ENCODE measurements at places on chromosomes 16 and 17. TPM values are rescaled to one million over a fixed set of nuclear protein-coding genes. Genes with fewer than 3 reads are reported as not detected.

- DNase-seq = no peak
These were observed 37.8 kb downstream of the YWHAE start for GRCh38 chr17:1362065-1362848.

DNA sequence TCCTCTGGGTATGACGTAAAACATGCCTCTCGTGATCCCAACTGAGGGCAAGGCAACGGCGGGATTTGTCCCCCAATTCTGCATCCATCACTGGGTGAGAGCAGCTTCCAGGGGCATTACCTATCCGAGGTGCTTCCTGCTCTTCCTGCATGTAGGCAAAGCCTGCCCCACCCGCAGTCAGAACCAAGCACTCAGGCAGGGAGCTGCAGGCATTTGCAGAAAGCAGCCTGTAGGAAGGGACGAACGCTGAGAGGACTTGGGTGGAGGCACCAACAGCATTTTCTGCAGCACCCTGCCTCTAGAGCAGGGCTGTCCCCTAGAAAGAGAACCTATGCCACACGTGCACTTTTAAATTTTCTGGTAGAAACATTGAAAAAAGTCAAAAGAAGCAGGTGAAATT lies 5.5 kb downstream of the BCO1 start:
- DNase-seq = no peak

DNA sequence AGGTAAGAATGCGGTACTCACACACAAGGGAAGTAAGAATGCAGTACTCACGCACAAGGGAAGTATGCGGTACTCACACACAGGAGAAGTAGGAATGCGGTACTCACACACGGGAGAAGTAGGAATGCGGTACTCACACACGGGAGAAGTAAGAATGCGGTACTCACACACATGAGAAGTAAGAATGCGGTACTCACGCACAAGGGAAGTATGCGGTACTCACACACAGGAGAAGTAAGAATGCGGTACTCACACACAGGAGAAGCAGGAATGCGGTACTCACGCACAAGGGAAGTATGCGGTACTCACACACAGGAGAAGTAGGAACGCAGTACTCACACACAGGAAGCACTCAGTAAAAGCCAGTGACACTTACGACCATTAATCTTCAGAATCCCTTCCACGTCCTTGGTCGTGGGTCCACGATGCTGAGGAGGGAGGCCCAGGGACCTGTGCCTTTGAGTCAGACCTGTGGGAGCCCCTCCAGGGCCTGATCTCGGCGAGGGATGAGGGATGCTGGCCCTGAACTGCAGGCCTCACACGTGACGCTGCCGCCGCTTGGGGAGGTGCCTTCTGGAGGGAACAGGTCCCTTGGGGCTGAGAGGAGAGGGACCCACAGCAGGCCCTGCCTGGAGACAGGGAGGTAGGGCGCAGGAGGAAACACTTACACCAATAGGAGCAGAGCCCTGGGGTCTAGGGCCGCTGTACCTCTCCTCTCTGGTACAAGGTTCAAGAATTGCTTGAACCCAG lies 20.2 kb downstream of the ABR start:
- DNase-seq = no peak

- DNase-seq = no peak
These were observed 13.3 kb downstream of the SLC16A3 start for GRCh38 chr17:82241926-82242697.

DNA sequence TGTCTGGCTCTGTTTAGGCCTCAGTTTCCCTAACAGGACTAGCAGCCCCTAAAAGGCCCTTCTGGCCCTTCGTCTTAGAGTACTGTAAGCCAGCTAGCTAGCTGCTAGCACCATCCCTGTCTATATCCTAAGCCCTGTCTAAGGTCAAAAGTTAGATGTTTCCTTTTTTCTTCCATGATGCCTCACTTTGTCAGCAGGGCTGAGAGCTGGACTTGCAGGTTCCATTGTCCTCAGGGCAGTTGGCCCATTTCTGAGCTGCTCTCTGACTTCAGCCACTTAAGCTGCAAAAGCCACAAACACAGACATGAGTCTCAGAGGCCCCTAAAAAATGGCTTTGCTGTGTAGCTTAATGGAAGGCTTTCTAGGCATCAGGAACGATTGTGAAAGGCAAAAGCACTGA lies 187.7 kb downstream of the CBLN1 start:
- no peak for DNase-seq

DNA sequence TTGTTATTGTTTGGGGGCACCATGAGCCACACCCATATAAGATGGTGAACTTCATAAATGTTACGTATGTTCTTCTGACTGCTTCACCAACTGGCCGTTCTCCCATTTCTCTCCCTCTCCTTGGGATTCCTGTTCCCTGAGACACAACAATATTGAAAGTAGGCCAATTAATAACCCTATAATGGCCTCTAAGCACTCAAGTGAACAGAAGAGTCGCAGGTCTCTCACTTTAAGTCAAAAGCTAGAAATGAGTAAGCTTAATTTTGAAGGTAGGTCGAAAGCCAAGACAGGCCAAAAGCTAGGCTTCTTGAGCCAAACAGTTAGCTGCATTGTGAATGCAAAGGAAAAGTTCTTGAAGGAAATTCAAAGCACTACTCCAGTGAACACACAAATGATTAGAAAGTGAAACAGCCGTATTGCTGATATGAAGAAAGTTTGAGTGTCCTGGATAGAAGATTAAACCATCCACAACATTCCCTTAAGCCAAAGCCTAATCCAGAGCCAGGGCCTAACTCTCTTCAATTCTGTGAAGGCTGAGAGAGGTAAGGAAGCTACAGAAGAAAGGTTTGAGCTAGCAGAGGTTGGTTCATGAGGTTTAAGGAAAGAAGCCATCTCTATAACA lies 25.8 kb downstream of the HLF start:
- DNase-seq = no peak

- peak; percentile 85 for DNase-seq
These were observed at the start of gene SOX9 for GRCh38 chr17:72120642-72121163. SOX9 (plus strand) TSS chr17:72121020; CDS start chr17:72121392, 372 bp downstream.

GRCh38 chr17:37781451-37781850 lies 36.6 kb upstream of the HNF1B start:
- DNase-seq = no peak

GRCh38 chr16:77157346-77158058 lies 33.5 kb upstream of the MON1B start:
- no peak for DNase-seq

DNA sequence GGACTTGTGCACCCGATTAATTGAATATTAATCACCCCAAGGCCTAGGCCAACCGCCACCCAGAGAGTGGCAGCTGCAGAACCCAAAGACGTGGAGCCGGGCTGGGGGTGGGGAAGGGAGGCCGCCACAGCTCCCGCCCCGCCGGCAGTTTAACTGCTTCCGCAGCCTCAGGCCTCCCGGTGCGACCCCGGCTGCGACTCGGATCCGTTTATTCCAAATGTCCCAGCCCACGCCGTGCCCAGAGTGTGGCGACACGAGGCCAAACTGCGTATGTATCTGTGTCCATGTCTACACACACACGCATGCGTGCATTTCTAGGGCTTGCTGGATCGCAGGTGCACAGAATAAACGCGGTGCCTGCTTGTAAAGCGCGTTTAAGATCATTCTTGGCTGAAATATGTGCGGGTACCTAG lies 802 bp upstream of the TOB1 start:
- DNase-seq = peak; percentile 81

DNA sequence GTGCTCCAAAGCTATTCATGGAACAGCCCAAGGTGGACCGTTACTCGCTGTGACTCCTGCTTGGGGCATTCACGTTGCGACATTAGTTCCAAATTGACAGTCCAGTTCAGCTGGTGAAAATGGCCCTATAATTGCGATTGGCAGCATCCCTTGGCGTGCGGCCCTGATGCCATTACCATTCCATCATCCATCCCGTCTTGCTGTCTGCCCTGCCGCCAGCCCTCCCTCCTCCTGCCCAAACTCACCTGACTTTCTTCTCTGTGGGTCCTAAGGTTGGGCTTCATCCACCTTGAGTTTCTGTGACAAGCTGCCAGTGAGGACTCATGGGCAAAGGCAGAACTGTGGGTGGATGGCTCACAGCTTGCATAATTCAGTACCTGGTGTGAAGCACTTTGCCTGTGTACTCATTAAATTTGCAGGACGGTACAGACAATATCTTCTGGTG lies 104.6 kb downstream of the RPTOR start:
- no peak for DNase-seq

DNA sequence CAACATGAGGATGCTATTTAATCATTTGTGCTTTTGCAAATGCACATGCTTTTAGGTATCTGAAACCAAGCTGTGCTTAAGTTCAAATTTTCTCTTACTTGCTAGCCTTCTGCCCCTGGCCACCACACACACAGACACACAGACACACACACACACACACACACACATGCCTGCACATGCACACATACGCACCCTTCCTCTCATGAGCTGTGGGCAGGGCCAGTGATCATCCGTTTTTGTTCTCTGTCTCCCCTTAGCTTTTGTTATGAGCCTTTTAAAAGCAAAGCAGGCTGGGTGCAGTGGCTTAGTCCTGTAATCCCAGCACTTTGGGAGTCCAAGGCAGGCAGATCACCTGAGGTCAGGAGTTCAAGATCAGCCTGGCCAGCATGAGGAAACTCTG lies 34.2 kb downstream of the CD300LF start:
- DNase-seq = no peak

The RPA1 gene
- 67.1 TPM for total RNA-seq

The KRT24 gene
- total RNA-seq = not detected

The PRR35 gene
- not detected for total RNA-seq

The SHBG gene
- not detected for total RNA-seq

The SPN gene
- 109 TPM for total RNA-seq

The CDH1 gene
- 127 TPM for total RNA-seq
